ENCODE measurements at places on chromosomes 6 and 20.

- DNase-seq: no peak
These were observed 140.1 kb upstream of the BTBD3 start for GRCh38 chr20:11777387-11778205.

- DNase-seq: no peak
These were observed 107.9 kb downstream of the RPP40 start for GRCh38 chr6:4895971-4896370.

GRCh38 chr20:8527998-8528723, 396.1 kb downstream of the PLCB1 start:
- DNase-seq: no peak

GRCh38 chr6:558959-559358, 97.9 kb downstream of the HUS1B start:
- no peak for DNase-seq

DNA sequence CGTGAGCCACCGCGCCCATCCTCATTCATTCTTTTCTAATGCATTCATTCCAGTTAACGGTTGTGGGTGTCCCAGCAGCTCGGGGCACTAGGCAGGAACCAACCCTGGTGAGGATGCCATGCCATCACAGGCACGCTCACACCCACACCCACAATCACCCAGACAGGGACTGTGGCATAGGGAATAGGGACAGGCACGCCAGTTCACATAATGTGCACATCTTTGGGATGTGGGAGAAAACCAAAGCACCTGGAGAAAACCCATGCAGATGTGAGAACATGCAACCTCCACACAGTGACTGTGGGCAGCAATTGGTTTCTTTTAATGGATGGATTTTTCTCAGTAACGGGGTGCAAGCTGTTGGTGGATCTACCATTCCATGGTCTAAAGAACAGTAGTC, 64.3 kb downstream of the IRF4 start:
- no peak for DNase-seq

DNA sequence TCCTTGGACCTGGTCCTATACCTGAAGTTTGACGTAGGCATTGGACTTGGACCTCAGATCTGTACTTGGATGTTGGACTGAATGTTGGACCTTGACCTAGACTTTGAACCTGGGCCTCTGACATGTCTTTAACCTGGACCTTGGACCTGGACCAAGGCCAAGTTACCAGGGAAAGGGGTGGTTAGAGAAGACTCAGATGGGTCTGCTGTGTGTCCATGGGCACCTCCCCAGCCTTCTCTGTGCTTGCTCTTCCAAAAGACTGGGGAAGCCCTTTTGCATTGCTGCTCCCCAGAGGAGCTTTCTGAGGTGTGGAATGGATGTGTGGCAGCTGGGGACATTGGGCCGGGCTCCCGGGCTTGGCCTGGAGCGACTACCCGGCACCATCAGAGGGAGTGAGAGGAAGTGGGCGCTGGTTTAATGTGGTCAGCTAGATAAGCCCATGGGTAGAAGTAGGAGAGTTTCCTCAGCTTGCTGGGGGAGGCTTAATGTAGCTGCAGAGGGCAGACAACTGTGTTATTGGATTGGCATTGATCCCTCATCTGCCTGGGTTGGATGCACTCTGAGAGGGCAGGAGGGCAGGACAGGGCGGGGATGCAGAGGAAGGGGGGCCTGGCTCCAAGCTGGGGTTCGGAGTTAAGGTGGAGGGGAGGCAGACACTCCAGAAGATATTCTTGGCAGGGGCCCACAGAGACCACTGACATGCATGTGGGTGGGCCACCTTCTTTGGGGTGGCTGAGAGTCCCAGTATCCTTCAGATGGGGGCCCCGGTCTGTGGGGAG, 4.2 kb downstream of the SCRT2 start:
- DNase-seq: no peak

GRCh38 chr20:4073852-4074741, 58.7 kb upstream of the RNF24 start:
- no peak for DNase-seq
